ENCODE measurements at places on chromosomes 5 and 9.
A peak's percentile ranks its signal among the peaks of the same experiment; 100 is the strongest.

GRCh38 chr9:131995382-131995781 lies 84.3 kb downstream of the MED27 start:
- DNase-seq: no peak

- no peak for DNase-seq
Measured at GRCh38 chr5:172402531-172403188, 51.7 kb downstream of the SH3PXD2B start.

DNA sequence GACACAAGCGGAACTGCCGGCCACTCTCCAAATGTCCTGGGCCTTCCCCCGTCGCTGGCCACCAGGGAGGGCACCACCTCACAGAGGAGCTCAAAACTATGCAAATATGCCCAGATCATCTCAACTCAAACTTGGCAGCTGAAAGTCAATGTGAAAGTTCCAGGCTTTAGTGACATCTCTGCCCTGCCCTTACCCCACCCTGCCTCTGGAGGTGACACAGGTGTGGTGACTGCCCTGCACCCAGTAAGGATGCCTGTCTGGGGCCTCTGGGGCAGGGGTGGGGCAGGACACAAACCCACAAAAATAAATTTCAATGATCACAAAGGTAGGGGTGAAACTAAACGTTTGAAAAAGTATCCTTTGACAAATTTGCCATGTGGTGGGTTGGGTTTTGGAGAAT lies 213.4 kb downstream of the HSPA4 start:
- DNase-seq: no peak

GRCh38 chr9:84504360-84504759 lies 163.8 kb upstream of the SLC28A3 start:
- no peak for DNase-seq

GRCh38 chr9:72951520-72952380 lies 1.1 kb downstream of the ALDH1A1 start:
- no peak for DNase-seq

DNA sequence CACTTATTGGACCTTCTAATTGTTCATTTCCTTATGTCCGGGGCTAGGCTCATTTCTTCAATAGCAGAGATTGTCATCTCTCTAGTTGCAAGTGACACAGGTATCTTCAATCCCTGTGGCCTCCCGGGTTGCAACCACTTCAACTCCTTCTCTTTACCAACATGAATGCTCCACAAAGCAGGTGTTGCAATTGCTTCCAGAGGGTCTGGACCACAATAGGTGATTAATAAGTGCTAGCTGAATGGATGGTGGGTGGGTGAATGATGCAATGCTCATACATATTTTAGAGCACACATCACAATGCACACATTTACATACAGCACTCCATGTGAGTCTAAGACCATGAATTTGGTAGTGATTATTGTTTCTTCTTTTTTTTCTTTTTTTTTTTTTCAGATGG lies 2.6 kb downstream of the CEMIP2 start:
- no peak for DNase-seq

DNA sequence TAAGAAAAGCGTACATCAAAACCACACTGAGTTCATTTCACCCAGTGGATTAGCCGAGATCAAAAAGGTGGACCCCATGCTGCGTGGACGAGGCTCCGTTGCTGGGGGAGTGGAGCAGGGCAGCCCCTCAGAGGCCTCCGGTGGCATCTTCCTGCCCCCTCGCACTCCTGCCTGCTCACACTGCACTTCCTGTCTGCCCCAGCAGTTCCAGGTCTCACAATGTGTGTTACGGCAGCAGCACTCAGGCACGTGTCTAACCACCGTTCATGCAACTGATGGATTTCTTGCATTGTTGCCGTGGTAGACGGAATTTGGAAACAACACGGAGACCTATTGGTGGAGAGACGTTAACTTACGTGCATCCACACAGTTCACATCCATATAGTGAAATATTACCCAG lies 196.6 kb upstream of the OTULINL start:
- DNase-seq: peak; percentile 72

DNA sequence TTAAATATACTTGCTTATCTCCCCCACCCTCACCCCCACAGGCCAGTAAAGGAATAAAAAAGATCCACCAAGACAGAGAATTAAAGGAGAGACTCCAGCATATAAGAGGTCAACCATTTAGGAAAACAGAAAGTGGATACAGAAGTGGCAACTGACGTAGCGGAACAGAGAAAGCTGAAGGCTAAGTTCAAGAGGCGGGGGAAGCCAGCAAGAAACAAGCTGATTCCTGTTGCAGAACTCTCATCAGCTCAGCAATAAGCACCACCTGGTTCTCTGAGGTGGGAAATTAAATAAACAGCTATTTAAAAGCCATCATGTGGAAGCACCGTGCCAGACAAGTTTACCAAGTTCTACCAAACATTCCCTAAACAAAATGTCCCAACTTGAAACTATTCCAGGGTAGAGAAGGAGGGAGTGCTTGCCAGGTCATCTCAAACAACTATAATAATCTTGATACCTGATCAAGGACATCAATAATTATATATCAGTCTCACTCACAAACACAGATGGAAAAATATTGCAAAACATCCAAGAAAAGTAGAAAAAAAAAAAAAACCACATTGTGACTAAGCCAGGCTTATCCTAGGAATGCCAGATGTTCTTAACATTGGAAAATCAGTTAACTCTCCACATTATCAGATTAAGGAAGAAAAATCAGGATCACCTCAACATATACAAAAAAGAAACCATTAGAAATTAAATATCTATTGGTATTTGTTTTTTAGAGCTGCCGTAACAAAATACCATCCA lies 7.3 kb upstream of the ARL15 start:
- no peak for DNase-seq

DNA sequence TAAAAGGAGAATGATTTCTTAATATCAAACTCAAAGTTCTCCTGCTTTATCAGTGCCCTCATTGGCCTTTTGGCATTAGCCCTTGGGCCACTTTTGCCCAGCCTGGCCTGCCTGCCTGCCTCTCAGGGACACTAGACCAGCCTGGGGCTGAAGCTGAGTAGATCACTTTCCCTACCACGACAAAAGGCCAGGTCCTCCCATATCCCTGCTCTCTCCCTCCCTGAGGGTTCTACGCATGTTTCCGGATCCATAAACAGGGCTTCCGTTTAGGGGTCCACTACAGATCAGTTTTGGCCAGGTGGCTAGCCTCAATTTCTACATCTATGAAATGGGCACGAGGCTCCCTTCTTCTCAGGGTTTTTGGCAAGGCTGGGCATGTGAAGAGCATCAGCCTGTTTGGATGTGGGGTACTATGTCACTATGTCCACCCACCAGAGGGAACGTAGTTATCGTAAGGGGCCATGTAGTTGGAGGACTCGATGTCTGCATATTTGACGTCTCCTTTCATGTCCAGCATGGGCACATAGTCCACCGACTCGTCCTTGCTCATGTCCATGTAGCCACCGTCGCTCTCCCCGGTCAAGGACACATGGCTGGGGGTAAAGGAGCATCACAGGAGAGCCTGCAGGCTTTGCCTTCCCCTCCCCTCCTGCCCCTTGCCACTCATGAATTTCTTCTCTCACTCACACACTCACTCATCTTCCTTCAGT lies 34.0 kb downstream of the PDGFRB start:
- DNase-seq: no peak

DNA sequence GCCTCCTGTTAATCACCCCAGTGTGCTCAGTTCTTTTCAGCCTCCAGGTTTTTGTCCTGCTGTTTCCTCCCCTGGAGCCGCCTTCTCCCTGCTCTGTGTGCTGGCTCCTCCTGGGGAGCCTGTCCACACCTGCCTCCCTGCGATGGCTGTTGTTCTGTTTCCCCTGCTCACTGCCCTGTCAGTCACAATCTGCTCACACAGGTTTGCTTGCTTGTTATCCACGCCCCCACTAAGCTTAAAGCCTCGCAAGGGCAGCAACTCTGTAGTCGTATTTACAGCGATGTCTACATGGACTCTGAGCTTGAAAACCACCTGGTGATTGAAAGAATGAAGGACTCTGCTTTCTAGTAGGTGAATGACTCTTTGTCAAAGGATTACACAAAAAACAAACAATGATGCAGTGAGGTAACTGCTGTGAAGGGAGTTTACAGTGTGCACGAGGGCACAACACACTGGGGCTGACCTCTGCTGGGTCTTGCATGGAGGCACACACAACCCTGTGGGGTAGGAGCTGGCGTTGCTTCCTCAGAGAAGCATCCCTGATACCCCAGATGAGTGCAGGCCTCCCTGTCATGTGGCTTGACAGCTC lies 39.6 kb upstream of the TEX48 start:
- peak; percentile 23 for DNase-seq

DNA sequence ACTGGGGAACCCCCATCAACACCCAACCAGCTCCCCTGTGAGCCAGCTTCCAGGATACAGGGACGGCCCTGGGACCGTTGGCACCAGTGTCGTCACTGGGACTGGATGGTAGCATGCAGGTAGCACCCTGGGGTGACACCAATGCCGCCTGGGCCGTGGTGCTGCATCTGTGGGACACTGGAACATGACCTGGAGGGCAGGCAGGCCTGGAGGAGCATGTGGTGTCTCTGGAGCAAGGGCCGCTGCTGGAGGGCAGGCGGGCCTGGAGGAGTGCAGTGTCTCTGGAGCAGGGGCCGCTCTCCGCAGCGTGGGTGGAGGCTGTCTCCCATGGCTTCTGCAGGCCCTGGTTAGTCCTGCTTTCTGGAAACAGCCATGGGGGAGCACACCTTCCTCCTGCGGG lies 13.1 kb downstream of the LPCAT1 start:
- DNase-seq: no peak

GRCh38 chr5:155684417-155684816 lies 642.5 kb upstream of the SGCD start:
- DNase-seq: no peak
